ENCODE measurements at places on chromosomes 3 and 15.

DNA sequence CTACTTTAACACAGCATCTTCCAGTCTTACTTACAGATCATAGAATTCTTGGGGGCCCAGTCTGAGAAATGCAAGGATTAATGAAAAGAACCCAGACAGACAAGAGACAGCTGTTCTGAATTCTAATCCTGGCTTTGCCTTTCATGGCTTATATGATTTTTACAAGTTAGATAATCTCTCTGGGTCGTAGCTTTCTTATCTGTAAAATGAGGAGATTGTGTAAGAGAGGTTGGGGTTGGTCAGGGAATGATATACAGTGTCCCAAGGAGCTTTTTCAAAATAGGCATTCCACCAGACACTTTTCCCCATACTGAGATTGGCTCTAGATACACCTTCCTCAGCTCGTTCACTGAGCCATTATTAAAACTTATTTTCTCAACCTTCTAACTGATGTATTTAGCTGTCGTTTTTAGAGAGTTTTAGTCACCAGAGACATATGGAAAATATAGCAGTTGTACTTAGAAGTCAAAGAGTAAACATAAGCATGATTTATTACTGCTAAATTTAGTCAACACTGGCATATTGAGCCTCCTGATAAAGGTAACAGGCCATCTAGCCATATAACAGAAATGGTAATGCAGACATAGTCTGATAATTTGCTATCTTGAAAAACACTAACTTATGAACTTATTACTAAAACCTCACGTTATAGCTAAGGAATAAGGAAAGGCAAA, 163.0 kb upstream of the MLF1 start:
- no peak for DNase-seq

DNA sequence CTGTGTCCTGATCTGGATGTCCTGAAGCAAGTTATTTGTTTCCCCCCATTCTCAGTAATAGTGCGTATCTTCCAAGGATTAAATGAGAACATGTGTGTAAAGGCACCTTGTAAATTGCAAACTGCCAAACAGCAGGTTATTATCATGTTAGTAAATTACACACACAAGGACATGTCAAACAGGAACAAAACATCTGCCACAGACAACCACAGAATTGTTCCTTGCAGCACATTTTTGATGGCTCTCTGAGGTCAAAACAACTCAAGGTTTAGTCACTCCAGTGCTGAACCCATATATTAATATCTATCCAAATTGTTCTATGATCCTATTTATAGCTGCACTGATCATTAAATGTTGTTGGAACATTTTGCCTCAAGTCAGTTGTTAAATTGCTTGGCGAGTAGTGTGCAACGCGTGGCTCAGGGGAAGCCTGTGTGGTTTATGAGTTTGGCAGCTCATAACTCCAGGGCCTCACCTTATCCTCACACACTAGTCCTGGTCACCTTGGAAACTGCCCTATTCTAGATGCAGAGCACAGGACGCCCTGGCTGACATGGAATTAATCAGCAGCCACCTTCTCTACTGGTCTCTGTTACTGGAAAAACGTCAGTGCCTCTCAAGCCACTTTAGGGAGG, 46.3 kb upstream of the CDV3 start:
- DNase-seq = no peak

DNA sequence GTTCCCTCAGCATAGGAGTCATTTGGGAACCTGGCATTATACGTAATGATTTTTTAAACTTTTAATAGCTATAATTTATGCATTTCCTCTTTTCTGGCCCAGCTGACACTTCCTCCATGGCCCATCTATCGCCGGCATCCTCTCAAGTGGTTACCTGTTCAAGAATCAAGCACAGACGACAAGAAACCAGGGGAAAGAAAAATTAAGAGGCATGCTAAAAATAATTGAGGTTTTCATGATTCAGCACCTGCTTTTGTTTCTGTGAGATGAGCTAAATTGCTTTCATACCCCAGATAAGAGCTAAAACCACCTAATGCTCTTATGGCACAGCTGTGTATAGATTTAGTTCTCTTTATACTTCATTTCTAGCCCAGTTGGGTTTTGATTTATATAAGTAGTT, 1.7 kb downstream of the SPCS1 start:
- no peak for DNase-seq

DNA sequence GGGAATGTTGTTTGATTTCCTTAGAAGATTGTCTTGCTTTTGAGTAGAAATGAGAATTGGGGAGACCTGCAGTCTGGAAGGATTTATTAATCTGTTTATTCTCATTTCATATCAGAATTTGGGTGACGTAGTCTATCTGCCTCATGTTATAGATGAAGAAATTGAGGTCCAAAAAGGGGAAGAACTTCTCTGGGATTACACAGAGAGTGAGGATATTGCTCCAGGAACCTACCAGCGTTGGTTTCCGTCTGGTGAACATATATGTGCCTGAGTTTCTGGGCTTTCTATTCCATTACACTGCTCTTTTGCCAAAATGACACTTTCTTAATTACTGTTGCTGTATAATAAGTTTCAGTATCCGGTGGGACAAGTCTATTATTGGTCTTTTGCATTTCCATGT, 51.8 kb downstream of the CTDSPL start:
- no peak for DNase-seq

- no peak for DNase-seq
These were observed 69.1 kb downstream of the SSUH2 start for GRCh38 chr3:8575364-8576104.

GRCh38 chr3:156603379-156604017, 48.6 kb upstream of the SSR3 start:
- DNase-seq = no peak

GRCh38 chr3:170622369-170623159, 36.7 kb upstream of the SLC7A14 start:
- DNase-seq = peak; percentile 49

- no peak for DNase-seq
These were observed 40.6 kb downstream of the PRICKLE2 start for GRCh38 chr3:64184621-64185020.

- DNase-seq = no peak
These were observed 34.3 kb downstream of the PLD1 start for GRCh38 chr3:171775943-171776342.

DNA sequence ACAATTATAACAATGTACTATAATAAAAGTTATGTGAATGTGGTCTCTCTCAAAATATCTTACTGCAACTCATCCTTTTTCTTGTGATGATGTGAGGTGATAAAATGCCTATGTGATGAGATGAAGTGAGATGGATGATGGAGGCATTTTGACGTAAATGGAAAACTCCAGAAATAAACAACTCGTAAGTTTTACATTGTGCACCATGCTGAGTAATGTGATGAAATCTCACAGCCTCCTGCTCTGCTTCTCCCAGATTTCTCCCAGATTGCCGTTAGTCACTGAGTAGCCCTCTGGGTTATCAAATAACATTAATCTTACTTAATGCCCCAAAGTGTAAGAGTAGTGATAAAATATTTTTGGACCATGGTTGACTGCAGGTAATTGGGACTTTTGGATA, 64.8 kb upstream of the SLCO2A1 start:
- no peak for DNase-seq

DNA sequence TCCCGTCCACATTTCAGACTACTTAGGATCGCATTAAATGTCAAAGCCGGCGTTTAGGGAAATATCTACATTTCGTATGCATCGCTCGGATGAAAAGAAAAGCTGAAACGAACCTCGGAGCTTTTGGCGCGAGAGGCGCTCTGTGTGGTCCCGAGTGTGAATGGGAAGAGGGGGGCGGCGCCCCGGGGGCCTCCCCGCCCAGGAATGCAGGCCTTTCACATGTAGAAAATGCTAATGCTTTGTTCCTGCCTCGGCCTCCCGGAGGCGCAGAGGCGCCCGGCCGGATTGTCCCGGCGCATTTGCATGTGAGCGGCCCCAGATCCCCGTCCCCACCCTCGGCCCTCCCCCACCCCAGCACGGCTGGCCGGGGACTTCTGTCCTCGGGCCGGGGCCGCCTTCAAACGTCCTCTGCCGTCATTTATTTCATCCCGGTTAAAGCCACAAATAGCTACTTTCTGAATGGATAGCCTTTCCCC, 37.0 kb upstream of the TRIM71 start:
- peak; percentile 78 for DNase-seq

- no peak for DNase-seq
These were observed 43.2 kb downstream of the TMEM39A start for GRCh38 chr3:119420196-119420595.

- DNase-seq = no peak
These were observed 28.9 kb downstream of the CLEC3B start for GRCh38 chr3:45055032-45055410.

GRCh38 chr3:21954709-21955108, 203.7 kb upstream of the ZNF385D start:
- DNase-seq = no peak

- no peak for DNase-seq
These were observed 4.5 kb upstream of the SLCO2A1 start for GRCh38 chr3:134034005-134034785.

DNA sequence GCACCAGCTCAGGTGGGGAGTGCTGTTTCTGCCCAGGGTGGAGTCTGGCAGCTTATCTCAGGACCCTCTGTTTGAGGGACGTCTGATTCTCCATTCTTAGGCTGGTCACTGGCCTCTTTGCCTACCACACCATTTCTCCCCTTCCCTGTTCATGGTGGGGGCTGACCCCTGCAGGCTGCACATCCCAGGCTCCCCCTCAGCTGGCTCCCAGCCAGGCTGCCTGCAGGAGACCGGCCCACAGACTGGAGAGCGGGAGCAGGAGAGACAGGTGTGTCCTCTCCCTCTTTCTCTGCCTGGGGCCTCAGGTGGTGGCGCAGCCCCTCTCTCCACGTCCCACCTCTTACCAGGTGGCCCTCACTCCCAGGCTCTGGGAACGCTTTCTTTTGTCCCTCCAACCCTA, 60.8 kb downstream of the RAB11A start:
- peak; percentile 49 for DNase-seq

- DNase-seq = no peak
These were observed 34.9 kb downstream of the CDV3 start for GRCh38 chr3:133608388-133608787.

DNA sequence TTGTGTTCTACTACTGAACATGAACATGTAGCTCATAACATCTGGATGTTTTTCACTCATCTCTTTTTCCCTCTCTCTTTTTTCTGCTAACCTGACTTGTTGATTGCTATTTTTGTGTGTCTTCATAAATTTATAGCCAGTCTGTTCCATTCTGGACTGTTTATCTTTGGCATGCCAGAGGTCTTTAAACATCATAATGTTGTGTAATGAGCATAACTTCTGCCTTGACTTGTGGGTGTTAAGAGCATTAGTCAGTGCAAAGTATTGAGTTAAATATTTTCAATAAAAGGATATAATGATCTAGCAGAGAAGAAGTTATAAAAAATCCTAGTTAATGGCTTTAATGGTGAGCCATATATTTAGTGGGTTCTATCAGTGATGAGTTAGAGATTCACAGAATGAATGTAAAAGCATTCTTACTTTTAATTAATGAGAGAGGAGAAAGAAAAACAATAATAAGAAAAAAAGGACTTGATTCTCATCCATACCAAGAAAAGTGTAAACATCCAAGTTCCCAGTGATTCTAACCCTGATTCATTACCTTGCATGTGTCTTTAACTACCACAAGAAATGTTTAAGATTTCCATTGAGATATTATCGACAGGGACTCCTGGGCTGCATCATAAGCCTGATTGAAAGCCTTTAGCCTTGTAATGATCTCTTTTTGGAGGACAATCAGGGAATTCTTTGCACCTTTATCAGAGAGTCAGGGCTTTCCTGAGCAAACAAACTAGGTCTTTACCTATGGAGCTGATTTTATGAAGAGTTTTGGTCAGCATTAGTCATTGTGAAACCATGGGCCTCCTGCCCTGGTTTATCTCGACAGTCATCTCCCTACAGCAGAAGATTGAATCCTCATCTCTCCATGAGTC, 22.9 kb downstream of the MITF start:
- no peak for DNase-seq

- no peak for DNase-seq
These were observed 969 bp upstream of the BSN start for GRCh38 chr3:49553324-49553691.

- peak; percentile 98 for DNase-seq
These were observed 71.1 kb downstream of the CCNL1 start for GRCh38 chr3:157088601-157089454.

- no peak for DNase-seq
These were observed 20.9 kb downstream of the IL12A start for GRCh38 chr3:160009525-160009924.

- no peak for DNase-seq
These were observed 45.0 kb downstream of the COPS2 start for GRCh38 chr15:49110158-49110944.

DNA sequence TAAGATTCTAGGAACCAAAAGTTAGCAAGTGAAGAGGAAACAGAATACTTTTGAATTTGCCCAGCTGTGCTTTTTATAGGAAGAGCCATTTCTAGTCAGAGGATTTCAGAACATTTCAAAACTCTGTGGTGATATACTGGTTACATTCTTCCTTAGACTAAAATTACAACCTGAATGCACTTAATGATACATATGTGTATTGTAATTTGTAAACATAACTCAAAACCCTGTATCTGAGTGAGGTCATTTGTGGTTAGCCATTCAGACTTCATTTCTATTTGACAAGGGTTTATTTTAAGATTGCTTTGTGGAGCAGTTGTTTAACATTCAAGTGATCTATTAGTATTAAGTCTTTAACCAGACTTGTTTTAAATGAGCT, 59.4 kb upstream of the TRIM71 start:
- DNase-seq = no peak

DNA sequence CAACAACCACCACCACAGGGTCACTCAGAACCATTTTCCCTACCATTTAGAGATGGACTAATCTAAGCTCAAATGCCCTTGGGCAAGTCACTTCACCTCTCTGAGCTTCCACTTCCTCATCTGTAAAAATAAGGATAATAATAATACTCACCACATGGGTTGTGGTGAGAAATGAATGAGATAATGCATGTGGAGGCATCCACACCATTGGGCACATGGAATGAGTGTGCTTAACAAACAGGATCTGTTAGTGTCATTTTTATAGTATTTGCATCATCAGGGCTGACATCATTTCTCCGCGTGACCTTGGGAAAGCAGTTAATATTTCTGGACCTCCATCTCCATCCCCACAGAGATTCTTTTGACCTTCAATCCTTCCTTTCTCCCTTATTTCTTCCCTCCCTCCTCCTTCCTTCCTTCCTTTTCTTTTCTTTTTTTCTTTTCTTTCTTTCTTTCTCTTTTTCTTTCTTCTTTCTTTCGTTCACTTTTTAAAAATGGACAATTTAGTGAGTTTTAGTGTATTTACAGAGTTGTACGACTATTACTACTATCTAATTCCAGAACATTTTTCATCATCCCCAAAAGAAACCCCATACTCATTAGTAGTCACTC, 7.7 kb upstream of the RFT1 start:
- DNase-seq = no peak

DNA sequence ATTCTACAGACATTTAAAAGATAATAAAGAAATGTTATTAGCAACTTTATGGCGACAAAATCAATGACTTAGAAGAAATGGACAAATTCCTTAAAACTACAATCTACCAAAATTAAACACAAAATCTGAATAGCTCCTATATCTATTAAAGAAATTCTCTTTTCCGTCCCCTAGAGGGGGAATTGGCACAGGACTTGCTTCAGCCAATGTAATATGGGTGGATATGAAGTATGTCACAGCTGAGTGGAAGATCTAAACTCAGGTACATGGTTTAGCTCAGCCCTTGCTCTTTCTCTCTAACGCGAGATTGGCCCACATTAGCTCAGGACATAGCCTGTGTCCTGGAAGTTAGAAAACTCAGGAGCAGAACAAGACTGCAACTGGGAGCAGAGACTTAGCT, 79.3 kb downstream of the DNAH12 start:
- DNase-seq = no peak

- DNase-seq = no peak
These were observed 206.4 kb downstream of the NAALADL2 start for GRCh38 chr3:175065497-175065896.

All from mesothelial cell of epicardium (in vitro differentiated cells).